DMS153 (cell line): ENCODE measurements at places on chromosomes 2 and 18.

DNA sequence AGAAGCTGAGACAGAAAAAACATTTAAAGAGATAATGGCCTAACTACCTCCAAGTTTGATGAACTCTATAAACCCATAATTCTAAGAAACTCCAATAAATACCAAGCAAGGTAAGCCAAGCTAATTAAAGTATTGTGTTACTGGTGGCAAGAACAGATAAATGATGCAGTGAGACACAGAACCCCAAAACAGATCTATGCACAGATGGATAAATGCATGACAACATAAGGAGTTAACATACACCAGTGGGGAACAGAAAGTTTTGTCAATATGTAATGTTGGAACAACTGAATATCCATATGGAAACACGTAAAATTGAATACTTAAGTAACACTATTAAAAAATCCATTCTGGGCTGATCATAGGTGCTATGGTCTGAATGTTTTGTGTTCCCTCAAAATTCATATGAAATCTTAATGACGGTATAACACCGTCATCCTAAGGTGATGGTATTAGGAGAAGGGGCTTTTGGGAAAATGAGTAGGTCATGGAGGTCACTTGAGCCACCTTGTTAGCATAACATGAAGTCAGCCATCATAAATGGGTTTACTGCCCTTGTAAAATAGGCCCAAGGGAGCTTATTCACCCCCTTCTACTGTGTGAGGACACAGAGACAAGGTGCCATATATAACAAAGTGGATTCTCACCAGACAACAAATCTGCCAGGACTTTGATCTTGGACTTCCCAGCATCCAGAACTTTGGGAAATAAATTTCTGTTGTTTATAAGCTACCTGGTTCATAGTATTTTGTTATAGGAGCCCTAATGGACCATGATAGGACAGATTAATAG lies 86.3 kb downstream of the SLC66A3 start:
- DNase-seq = no peak

DNA sequence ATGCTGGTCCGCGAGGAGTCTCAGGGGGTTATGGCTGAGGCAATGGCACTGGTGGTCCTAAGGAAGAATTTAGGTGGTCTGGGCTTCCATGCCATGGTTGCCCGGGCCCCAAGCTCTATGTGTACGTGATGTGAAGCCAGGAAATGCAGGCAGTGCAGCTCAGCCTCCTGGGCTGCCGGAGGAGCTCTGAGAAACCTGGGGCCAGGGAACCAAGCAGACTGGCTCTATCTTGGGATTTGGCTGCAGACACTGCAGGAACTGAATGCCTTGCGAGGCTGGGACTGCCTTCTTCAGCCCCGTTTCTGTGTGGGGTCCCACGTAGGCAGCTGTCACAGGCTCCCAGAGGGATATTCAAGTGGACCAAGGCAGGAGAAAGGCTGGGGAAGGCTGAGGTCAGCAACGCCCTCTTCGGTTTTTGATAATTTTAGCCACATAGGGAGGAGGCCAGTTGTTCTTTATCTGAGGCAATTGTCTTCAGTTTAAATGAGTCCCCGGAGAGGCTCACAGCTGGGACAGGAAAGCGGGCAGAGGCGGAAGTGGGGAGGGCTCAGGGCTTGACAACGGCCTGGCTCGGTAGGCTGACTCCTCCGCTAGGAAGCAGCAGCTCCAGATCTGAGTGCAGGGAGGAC lies 77.7 kb downstream of the RHOB start:
- DNase-seq = peak; percentile 45

GRCh38 chr2:219511547-219512325 lies 2.5 kb upstream of the ASIC4 start:
- DNase-seq = no peak

DNA sequence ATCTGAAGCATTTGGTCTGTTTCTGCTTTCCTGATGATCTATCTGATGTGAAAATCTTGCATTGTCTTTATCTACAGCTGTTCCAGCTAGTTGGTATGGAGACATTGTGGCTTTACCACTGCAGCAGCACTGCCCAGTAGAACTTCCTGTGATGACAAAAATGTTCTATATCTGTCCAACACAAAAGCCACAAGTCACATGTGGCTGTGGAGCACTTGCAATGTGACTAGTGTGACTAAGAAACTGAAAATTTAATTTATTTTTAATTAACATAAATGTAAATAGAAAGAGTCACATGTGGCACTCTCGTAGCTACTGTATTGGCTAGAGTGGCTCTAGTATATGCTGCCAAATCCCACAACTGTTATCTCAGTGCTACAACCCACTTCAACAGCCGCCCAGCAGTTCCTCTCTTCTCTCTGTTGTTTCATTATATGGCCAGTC lies 425.7 kb downstream of the SETBP1 start:
- DNase-seq = no peak

DNA sequence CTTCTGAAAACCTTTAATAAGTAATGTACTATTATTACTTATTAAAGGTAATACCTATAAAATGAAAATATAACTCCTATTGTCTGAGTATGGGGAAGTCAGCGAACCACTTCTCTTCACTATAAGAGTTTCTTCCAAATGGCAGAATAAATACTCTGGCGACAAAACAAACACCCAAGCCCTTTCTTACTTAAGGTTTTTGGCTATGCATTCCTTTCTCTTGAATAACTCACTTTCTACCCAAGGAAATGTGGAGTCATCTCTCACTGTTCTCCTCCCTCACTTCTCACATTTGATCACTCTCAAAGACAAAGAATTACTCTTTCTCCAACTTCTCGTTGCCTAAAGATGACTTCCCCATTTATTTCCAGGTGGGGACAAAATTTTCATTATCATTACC lies 816.8 kb upstream of the CRIM1 start:
- no peak for DNase-seq

GRCh38 chr2:207960090-207960489 lies 65.2 kb downstream of the PLEKHM3 start:
- no peak for DNase-seq

GRCh38 chr2:180258579-180258978 lies 251.5 kb upstream of the CWC22 start:
- no peak for DNase-seq

DNA sequence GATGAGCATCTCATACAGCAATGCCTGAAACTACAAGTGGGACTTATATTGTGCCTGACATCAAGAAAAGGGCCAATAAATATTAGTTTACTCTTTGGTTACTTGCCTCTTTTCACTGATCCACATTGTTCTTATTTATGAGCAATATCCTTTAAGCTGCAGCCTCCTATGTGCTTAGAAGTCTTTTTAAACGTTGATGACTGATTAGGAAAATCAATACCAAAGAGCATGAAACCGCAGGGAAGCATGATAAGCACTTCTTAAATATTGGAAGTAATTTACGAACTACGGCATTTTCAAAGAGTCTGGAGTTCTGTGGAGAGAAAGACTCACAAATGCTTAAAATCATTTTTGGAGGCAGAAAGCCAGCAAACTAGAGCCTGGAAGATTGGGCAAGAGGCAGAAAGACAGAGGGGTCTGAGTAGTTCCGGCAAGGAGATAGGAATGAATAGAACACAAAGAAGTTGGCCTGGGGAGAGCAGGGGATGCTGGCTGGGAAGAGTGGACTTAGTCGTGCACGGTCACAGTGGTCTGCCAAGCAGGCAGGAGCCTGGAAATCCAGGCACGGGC lies 122.6 kb upstream of the NOSTRIN start:
- DNase-seq = no peak

DNA sequence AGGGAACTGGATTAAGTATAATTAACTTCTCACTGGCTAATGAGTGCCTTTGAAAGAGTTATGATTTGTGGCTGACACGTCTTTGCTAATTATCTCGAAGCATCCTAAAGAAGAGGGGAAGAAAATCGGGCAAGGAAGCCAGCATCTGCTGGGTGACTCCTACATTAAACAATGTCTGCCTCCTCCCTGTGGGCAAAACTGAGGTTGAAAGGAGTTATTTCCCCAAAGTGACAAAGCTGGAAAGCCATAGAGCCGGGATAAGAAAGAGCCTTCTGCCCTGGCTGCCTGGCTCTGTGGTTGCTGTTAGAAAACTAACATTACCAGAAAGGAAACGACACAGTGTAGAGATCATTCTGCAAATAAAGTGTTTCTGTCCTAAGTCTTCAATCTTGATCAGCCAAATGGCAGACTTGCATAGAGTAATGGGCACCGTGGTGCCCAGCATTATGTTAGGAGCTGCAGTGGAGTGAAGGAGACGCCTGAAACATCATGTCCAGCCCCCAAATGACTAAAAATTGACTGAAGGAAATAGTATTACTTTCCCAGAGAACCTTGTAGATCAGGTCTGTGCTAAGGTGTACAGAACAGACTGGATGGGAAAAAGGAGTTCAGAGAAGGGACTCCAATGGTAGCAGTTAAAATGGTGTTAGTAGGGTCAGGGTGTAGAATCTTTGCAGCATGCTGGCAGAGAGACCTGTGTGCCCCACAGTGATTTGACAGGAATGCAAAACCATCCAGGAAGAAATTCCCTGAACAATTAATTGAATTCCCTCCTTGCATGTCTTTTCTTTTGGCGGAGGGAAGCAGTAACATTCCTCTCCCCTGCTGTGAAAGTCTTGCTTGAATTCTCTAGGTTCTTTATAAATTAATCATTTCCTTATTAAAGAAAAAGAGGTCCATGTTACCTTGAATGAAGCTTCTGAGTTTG lies 44.4 kb downstream of the ALPK2 start:
- no peak for DNase-seq

DNA sequence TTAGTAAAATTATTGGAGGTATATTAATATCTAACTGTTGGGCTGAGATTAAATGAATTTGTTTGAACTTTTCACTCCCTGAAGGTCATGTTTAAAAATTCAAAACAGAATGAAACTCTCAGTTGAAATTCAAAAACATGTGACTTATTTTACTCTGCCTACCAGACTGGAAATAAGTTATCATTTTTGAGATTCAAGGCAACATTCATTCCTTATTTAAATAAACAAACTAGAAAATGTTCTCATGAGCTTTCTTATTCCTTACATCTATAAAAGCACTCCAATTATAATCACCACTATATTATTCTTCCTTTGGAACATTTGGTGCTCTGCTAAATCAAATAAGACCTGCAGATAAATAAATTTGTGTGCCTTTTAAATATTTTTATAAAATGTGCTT lies 217.8 kb downstream of the CDH2 start:
- no peak for DNase-seq

DNA sequence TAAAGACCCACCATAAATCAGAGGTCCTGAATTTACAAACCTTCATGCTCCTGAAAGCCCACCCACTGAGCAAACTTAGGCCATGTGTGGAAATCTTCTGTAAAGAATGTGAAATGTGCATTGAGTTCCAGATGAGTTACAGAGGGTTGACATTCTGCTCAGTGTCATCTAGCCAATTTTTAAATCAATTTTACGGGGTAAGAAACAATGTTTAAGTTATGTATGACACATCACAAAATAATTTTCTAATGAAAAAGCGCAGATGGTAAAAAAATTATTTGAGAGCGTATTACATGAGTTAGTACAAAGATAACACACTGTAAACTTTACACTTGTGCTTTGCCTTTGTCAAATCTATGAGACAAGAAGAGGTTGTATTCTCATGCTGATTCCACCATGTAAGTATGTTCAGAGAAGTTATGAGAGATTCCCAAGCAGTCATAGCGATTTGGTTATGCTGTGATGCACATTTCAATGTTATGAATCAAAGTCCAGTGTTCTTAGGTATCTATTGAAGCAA lies 446.3 kb downstream of the ADCYAP1 start:
- DNase-seq = no peak

DNA sequence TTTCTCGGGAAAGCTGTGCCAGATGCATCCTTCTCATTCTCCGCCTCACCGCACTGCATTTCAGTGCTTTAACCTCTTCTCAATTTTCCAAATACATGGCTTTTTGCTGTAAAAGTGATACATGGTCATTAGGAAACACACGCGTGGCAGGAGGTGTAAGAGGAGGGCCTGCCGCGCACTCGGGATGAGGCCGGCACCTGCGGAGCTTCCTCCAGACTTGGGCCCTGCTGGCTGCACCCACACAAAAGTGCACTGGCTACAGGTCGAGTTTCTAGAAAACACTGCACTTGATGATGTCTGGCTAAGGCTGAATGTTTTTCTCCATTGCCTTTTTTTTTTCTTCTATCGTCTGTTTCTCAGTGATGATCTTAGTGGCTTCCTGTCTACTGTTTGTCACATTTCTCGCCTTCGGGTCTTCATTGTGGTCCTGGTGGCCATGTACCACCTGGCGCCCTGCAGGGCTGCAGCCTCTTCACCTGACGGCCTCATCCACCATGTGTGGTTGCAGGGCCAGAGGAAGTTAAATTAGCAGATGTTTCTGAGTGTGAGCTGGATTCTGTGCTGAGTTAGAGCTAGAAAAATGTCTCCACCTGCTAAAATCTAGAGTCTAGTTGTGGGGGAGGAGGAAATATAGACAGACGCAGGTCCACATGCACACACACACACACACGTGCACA lies 7.6 kb downstream of the KCNG2 start:
- no peak for DNase-seq

- no peak for DNase-seq
These were observed 20.6 kb downstream of the ERMN start for GRCh38 chr2:157304811-157305722.

DNA sequence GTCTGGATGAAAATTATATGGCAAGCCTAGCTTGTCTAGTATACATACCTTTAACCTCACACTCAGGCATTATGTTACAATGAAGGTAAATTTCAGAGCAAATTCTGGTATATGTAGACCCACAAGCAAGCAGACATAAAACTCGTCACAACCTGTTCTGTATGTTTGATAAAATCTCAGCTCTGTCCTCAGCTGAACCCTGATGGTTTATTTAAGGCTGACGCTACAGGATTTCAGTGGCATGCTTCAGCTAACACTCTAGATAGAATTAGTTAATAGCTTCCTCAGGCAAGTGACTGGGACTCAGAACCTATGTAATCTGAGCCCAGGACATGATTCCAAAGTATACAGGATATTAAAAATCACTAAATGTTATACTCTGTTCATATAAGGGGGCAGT lies 68.2 kb upstream of the MC2R start:
- no peak for DNase-seq

DNA sequence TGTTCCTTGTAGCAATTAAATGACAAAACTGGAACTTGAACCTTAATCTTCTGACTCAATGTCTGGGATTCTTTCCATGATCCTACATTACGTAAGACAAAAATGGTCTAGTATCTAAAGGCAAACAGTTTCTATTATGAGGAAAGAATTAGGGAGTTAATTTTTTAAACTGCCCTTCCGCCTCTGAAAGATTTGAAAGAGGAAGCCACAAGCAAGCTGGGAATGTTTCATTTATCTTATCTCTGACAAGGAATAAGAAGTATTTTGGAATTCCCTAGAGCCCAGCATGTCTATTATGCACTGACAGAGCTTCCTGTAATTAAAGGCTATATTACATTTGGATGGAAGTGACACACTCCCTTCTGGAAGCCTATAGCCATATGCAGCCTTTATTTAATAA lies 558.8 kb upstream of the CDH2 start:
- DNase-seq = no peak
